Tibial nerve (tissue), 4 donors: ENCODE measurements at places on chromosomes 7 and 10.
A peak's percentile ranks its signal among the peaks of the same experiment; 100 is the strongest.

DNA sequence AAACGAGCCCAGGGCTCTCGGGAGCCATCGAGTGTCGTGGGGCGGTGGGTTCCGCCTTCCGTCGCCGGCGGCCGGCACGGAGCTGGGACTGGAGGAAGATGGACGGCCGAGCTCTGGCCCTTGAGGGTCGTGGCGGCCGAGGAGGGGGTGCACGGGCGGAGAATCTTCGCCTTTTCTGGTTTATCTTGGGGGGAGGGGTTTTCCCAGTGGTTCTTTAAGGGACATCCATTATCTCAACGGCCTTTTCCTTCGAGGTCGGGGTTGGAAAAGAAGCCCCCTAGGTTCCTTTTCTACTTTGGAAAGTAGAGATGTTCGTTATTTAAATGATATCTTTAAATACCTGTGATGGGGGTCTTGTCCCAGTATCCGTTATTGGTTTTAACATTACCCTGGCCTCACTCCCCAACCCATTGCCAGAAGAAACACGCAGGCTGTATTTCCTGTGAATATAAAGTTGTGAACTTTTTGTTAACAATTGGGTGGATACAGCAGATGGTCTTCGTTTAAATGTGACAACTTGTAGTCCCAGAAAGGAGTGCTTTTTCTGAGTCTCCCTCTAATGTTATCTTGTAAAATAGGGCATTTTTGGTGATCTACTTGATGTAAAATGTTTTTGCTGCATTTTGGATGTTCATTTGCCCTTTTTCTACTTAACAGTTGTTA is 765 bp downstream of the CCAR1 start:
- DNase-seq = no peak

GRCh38 chr7:50379082-50379481 is 71.1 kb downstream of the FIGNL1 start:
- no peak for DNase-seq

DNA sequence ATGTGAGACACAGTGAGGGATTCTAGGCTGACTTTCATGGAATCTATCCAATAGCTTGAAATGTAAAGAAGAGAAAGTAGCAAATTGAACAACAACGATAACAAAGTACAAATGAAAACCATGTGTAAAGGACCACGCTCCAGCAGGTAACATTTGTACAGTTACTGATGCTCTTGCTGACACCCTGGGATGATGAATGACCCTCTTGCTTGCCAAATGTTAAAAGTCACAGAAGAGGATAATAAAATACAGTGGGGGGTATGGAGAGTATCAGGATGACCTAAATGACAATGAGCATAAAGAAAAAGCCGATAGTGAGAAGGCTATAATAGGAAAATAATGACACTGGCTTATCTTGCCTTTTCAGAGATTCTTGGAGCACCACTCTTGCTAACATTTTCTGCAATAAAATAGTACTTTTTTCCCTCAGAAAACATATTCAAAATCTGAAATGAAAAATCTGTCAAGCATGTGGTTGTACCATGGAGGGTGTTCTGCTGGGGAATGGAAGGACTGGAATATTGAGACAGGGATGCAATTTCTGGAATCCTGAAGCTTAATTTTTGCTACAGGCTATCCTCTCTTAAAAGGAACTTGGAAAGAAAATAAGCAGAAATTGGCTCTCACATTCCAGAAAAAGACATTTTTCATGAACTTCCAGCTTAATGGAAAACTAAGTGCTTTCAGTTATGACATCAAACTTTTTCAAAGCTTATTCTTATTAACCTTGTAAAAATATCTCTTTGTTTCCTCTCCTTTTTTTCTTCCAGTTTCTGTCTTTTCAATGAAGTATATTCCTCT is 303.2 kb upstream of the GHITM start:
- no peak for DNase-seq

DNA sequence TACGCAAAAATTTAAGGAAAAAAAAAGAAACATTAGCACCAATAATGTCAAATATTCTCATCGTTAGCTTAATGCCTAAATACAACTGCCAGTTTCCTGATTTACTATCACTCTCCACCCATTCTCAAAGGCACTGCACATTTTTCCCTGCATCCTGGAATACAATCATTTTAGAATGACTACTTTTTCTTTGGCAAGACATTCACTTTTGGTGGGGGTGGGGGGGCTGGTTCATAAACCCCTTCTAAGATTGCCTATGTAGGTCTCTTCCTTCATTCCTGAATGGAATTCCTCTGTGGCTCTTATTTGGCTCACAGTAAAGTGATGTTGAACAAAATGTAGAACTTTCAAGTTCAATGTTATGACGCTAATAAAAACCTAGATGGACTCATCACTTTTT is 74.3 kb downstream of the RNLS start:
- DNase-seq = no peak

DNA sequence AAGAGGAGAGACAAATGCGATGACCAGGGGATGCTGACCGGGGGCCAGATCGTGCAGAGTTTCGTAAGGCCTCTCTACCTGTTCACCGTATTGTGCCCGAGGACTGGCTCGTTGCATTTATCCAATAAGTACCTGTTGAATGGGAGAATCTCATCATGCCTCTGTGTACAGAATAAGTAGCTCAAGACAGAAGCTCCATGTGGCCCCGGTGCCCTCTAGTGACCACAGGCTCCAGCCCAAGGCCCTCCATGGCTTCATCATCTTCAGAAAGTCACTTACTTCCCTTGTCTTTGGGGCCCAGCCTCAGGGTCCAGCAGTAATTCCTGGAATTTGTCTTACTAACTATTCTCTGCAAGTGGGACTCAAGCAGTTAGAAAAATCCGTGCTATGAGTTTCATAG is 151.0 kb downstream of the CHN2 start:
- DNase-seq = no peak

- DNase-seq = no peak
These were observed 11.0 kb upstream of the ADD3 start for GRCh38 chr10:109996766-109997171.

DNA sequence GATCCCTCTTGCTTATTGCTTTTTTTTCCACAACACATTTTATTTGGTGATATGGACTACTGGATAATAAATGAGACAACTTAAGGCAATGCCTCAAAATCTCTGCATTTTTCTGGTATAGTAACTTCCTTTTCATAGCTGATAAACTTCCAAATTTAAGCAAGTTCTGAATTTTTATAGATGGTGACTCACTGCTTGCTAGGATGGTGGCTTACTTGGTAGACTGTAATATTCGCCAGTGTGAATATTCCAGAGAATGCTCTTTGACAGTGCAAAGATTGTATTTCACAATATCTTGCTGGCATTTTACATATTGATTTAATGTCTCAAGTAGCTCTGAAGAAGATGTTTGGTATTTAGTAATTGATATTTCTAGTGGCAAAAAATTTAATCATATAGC is 472.4 kb downstream of the TFEC start:
- DNase-seq = no peak

GRCh38 chr10:115558252-115558651 is 465.1 kb downstream of the ATRNL1 start:
- no peak for DNase-seq

DNA sequence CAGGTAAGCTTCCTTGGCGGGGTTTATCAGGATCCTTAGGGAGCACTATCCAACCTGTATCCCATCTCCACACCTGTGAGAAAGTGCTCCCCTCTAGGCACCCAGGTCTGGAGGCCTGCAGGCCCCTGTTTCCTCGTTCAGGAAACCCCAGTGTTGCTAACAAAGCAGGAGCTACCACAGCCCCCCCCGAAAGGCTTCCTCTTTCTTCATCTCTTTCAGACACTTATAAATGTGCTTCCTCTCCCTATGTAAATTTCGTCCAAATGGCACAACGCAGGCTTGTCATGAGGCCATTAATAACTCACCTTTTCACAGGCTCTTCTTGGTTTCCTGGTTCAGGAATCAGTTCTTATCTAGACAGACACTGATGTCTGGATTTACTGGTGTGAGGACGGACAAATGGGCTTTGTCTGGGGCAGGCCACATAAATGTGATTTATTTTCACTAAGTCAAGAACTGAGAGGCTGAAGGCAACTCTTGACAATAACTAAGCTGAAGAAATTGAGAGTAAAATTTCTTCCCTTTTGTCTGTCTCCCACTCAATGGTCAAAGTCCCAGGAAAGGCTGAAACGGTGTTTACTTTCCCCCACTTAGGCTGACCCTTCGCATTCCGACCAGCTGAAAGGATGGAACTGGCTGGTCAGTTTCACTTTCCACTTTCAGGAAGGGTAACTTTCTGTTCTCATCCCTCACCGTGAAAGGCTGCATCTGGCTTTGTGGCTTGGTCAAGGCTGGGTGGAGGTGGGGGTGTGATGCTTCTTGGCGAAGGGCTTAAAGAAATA is 46.8 kb downstream of the PIK3AP1 start:
- DNase-seq = peak; percentile 41

GRCh38 chr10:129580010-129580409 is 113.0 kb downstream of the MGMT start:
- no peak for DNase-seq

DNA sequence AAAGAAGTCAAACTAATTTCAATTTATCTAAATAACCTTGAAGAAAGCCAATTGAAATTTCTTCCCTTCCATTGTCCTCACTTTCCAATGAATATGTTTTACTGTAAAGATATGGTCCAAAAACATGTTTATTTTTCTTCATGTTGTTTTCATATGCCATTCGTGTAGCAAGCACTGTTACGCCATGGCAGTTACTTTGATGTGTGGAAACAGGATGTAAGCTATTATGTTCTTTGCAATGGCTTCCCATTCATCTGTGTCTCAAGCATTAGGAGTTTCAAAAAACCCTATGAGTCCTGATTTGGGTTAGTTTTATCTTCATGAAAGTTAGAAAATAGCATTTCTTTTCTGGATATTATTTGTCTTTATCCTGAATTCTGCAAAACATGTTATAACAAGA is 31.0 kb downstream of the GPR141 start:
- DNase-seq = no peak

DNA sequence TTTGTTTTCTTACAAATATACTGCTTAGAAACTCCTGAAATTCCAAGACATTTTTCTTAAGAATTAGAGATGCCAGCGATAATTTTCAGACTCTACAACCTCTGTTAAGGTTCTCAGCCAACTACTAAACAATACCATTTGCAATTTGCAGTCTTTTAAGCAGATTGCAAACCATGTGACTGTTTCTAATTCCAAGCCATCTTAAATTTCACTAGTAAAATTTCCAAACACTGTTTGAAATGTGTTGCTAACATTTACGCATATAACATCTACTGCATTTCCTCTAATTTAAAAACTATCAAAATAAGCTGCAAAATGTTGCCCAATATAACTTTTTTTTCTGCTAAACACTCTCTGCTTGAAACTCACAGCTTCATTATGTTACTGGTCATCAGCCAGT is 56.0 kb upstream of the MACROH2A2 start:
- no peak for DNase-seq

GRCh38 chr10:43471935-43472720 is 35.2 kb downstream of the ZNF487 start:
- no peak for DNase-seq

DNA sequence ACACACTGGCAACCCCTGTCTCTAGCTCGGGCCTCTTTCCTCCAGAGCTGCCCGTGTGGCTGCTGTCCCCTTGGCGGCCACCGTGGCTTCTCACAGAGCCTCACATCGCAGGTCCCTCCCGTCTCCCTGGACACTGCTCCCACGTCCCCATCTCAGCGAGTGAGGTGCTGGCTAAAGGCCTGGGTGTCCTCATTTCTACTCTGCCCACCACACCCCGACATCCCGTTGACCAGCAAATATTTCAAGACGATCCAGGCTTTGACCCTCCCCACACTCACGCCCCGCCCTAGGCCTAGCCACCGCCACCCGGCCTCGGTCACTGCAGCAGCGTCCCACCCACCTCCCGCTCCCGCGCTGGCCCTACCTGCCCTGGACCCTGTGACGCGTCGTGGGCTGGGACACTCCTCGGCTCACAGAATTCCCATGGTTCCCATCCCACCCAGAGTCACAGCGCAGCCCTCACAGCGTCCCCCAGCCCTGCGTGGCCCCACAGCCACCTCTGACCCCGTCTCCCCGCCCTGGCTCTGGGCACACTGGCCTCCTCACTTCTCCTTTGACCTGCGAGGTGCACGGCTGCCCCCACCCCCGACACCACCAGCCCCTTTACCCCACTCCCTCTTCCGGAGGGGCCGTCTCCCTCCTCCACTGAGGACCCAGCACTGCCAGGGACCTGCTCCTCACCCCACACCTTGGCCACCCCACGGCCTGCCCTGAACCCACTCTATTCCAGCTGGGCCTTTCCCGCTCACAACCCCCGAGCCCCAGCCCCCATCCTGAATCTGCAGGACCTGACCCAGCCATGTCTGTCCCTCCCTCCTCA is 6.9 kb downstream of the ADAP1 start:
- DNase-seq = no peak

DNA sequence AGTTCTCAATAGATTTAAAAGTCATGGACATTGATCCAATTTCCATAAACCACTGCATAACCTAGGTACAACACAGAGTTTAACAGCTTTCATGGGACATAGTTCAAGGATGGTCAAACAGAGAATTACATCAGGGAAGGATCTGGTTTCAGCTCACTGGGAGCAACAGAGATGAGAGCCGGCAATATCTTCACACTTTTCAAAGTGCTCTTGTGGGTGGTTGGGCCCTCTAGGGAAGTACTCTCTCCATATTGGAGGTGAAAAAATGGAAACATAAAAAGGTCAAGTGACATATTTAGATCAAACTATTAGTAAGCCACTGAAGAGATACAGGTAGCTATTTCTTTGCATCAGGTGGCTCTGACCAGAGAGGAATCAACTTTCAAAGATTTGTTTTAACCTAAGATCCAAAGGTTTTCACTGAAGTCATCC is 61.8 kb upstream of the LRRN3 start:
- no peak for DNase-seq

- DNase-seq = no peak
These were observed 719.5 kb downstream of the ZWINT start for GRCh38 chr10:55641601-55642000.

DNA sequence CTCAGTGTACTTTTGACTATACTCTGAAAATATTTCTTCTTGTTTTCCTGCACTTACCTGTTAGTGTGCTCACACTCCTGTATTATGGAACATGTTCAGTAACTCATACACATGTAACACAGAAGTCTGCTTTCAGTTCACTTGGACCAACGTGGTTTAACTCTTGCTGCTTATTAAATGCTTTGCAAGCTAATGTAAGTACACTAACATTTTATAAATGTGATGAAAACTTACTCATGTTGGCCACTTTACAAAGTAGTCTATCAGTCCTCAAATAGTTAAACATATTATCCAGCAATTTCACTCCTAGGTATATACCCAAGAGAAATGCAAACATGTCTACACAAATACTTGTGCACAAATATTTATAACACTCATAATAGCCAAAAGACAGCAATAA is 98.4 kb downstream of the UBE2H start:
- no peak for DNase-seq

GRCh38 chr7:107721286-107721685 is 22.7 kb upstream of the CBLL1 start:
- DNase-seq = no peak
